HS-5 (cell line): ENCODE measurements at places on chromosomes 7 and 10.
A peak's percentile ranks its signal among the peaks of the same experiment; 100 is the strongest.

GRCh38 chr7:50628434-50629084 lies 63.4 kb upstream of the DDC start:
- DNase-seq, result no peak

GRCh38 chr7:107212725-107213124 lies 43.9 kb downstream of the HBP1 start:
- DNase-seq, result no peak

- DNase-seq, result peak; percentile 66
Observed at GRCh38 chr7:92158660-92159575, 20.0 kb downstream of the LRRD1 start.

DNA sequence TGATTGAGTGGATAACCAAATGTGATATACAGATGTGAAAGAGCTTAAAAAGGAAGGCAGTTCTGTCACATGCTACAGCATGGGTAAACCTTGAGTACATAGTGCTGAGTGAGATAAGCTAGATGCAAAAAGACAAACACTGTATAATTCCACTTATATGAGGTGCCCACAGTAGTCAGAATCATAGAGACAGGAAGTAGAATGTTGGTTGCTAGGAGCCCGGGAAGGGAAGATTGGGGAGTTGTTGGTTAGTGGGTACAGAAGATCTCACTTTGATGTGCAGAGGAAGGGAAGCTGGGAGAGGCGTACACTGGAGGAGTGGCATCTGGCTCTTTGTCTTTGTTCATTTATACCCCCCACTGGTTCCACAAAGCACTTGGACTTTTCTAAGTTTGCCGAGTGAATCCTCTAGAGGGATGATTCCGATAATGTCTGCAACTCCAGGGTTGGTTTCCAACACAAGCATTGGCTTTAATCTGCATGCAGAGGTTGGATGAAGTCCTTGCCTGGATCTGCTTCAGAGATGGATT lies 39.5 kb downstream of the TSPAN14 start:
- DNase-seq, result no peak

GRCh38 chr7:65946904-65947303 lies 35.1 kb downstream of the GUSB start:
- no peak for DNase-seq

- no peak for DNase-seq
Observed at GRCh38 chr7:47514367-47514766, 67.5 kb downstream of the TNS3 start.

DNA sequence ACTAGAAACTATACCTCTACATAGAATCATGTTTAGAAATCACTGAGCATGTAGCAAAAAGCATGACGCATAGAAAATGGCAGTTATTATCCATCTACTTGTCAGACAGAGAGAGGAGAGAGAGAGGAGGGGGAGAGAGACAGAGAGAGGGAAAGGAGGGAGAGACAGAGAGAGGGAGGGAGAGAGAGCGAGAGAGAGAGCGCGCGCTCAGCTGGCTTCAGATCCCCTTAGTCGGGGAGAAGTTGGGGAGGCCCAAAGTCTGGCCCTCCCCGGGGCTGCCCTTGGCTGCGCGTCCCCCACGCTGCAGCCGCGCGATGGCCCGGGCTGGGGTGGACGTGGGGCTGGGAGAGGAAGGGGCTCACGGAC lies 37.0 kb downstream of the CNPY1 start:
- no peak for DNase-seq

DNA sequence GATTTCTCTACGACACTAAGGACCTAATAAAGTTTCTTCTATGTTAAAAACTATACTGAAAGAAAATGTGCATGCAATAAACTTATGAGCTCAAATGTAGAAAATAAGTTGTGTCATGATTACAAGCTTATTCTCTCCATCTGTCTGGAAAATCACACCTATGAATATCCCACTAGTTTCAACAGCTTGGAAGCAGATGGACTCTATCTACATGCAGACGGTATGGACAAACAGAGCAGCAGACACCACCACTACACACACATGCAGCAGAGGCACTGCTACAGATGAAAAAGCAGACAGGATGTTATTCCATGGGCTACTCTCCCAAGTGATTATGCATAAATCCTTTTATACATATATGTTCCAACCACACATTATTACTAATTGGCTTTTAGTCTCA lies 123.4 kb upstream of the TARP start:
- no peak for DNase-seq

DNA sequence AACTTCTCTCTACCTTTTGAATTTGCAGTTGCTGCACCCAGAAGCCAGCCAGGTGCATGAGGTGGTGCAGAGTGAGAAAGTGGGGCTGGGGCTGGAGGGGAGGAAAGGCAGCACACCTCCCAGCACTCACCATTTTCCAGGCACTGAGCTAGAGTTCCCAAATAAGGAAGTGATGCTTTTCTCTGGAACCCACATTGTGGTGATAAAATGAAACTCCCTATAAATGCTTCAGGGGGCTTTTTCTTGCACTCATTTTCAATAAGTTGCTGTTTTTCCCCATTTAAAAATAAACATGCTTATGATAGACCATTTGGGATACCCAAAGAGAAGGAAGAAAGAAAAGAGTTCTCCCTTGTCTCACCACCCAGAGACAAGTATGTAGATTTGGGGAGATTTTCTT lies 42.8 kb upstream of the TNS3 start:
- no peak for DNase-seq

DNA sequence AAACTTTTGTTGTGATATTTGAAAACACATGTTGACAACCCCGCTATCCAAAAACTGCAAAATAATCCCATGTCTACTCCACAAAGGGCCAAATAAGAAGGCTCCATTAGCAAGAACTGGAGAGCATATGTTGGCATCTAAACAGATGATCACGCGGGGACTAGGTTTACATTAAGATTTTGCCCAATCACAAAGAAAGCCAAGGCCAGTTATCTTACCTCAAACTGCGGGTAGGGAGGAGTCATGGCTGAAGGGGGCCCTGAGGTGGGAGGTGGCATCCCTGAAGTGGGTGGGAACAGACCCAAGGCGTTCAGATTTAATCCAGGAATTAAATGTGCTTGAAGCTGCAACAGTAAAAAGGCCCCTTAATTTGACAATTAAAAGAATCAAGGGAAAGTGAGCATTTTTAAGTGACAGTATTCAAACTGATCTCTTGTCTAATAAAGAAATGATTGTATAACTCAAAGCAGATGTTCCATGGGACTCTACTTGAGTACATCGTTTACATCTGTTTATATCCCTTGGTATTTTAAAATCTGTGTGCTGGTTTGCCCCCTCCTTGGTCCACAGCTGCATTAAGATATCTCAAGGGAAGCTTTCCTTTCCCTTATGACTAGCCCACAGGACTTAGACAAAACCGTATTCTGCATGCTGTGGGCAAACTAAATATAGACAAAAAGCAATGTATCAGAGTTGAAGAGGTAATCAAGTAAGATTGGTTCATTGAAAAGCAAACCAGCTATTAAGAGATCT lies 42.9 kb downstream of the MALSU1 start:
- DNase-seq, result no peak

DNA sequence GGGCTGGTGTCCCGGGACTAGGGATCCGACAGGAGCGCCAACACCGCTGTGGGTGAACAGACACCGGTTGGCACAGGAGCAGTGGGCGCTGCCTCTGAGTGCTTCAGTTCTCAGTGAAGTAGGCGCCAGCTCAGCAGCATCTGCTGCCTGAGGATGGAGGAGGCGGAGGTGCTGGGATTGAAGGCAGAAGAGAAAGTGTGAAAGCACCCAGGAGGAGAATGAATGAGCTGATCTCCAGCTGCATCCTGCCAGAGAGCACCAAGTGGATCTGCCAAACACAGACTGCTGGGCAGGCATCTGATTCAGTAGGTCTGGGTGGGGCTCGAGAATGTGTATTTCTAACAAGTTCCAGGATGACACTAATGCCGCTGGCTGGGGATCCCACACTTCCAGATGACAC lies 74.5 kb downstream of the LANCL2 start:
- no peak for DNase-seq

GRCh38 chr7:14144538-14144937 lies 155.1 kb upstream of the ETV1 start:
- no peak for DNase-seq

GRCh38 chr7:137135654-137136350 lies 207.7 kb downstream of the PTN start:
- no peak for DNase-seq

DNA sequence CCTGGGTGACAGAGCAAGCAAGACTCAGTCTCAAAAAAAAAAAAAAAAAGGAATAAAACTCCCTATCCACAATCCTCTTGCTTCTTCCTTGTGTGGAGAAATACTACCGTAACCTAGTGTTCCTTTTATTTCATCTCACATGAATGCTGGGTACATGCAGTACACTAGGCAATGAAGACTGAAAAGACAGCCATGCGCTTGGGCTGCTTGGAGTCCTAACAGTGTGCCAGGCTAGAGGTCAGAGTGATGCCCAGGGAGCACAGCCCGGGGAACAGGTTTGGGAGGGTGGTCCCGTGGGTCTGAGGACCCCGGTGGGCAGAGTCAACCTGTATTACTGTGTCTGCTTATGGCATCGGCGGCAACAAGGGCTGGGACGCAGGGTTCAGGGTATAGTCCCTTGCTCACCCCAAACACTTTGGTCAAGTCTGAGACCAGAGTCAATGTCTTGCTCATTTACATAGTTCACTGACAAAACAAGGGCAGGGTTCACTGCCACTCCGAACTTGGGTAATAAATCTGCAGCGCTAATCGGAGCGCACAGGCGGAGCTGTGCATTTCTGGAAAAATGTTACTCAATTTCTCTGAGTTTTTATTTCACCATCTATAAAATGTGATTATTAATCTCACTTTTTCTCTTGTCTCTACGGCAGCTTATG lies 118.0 kb downstream of the CLEC2L start:
- no peak for DNase-seq

GRCh38 chr7:32042900-32043299 lies 27.3 kb downstream of the PDE1C start:
- DNase-seq, result no peak

DNA sequence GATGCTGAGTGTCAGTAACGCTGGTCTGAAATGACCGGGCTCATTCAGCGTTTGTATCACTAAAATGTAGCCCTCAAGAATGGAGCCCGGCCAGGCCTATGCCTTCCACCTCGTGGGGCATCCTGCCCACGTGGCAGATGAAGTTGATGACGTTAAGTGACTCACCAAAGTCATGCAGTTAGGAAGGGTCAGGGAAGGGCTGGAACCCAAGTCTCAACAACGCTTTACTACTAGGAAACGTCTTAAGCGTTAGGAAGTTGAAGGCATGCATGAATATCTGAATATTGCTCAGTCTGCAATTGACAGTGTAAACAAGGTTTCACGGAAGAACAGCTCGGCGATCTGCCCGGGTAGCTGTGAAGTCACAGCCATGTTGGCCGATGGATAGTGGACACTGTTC lies 14.0 kb upstream of the UBE3C start:
- DNase-seq, result no peak

DNA sequence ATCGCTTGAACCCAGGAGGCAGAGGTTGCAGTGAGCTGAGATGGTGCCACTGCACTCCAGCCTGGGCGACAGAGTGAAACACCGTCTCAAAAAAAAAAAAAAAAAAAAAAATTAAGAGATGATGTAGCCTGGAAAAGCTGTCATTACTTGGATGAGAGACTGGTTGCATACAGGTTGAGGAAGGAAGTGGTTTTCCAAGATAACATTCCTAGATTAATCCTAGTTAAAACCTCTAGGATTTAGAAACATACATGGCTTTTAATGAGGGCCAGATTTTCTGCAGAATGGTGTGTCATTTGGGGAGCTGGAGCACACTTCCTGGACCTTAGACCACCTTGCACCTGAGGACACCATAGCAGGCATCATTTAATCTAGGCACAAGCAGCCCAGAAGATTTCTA lies 17.8 kb downstream of the VWA2 start:
- DNase-seq, result no peak

DNA sequence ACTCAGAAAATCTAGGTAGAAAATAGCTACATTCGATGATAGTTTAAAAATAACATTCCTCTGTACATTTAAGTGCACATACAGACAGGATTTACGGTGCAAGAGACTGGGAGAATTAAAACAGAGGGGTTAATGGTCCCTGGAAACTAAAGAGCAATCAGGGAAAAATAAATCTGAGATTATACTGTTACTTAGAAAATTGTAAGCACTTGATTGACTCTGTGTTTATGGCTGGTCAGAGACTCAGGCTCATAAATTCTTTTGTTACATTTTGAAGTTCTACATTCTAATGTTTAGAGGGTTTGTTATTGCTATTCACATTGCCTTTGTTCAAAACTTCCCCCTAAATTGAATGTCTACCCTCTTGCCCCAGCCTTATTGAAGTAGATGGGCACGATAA lies 54.4 kb downstream of the CDCA7L start:
- DNase-seq, result no peak

DNA sequence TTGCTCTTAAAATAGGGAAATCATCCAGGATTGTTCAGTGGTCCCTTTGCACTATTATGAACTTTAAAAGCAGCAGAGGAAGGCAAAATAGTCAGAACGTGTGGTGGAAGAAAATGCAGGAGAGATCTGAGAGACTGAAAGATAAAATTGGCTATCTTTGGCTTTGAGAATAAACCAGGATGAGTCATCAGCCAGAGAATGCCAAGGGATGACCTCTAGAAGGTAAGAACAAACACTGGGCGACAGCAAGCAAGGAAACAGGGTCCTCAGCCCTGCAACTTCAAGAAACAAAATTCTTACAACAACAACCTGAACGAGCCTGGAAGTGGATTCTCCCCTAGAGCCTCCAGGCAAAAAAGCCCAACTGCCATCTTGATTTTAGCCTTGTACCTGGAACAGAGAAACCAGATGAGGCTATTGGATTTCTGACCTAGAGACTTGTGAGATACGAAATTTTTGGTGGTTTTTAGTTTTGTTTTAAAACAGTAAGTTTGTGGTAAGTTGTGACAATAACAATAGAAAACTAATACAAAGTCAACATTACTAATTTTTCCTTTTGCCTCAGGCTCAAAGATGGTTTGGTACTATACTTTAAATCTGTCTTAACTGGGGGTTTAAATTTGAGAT lies 130.2 kb upstream of the CNTNAP2 start:
- no peak for DNase-seq

GRCh38 chr7:74482629-74483401 lies 29.1 kb downstream of the GTF2IRD1 start:
- DNase-seq, result peak; percentile 90

- DNase-seq, result no peak
Observed at GRCh38 chr7:114358911-114359310, 55.7 kb upstream of the FOXP2 start.

- DNase-seq, result no peak
Observed at GRCh38 chr7:92749327-92749755, 87.0 kb downstream of the CDK6 start.

DNA sequence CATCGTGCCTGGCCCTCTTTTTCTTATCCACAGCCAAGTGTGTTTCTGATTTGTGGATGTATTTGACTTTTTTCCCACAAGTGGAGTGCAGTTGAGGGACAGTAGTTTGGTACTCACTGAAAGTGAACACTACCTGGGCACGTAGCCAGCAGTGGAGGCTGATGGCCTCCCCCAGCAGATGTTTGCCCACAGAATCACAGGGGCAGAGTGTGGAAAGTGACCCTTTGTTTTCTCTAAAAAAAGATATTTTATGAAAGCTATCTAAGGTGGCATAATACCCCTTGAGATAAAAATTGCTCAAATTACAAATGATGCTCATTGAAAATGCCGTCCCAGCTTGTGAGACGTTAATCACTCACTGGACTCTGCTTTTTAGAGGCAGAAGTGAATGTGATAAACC lies 29.1 kb downstream of the WDR37 start:
- no peak for DNase-seq
